ENCODE measurements at places on chromosomes 3 and 15.

DNA sequence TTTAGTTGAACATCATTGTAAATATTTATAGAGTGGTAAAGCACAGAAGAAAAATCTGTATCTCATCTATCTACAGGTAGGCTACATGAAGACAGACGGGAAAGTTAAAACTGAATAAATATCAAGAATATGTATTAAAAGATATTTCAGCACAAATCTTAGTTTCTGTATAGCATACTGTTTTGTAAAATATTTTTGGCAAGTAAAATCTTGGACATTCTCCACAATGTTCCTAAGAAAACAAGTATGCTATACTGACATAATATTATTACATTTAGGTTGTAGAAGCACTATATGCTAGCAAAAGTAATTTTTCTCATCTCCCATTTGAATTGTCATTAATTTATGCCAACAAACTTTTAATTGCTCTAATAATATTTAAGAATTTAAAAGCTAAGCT, 326.4 kb upstream of the ARL6 start:
- no peak for DNase-seq

DNA sequence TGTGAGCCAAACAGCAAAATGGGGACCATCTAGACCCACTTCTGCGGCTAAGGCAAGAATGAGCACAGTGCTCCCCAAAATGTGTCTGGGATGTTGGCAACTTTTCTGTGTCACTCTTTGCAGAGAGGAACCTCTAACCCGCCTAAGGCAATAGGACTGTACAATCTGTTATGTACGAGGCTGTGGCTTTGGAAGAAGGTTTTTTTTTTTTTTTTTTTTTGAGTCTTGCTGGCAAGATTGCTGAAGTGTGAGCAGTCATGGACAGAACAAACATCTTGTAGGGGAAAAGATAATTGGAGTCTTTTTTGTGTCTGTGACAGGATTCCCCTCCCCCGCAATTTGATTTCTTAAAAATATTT, 7.2 kb downstream of the FEZF2 start:
- DNase-seq, result no peak

DNA sequence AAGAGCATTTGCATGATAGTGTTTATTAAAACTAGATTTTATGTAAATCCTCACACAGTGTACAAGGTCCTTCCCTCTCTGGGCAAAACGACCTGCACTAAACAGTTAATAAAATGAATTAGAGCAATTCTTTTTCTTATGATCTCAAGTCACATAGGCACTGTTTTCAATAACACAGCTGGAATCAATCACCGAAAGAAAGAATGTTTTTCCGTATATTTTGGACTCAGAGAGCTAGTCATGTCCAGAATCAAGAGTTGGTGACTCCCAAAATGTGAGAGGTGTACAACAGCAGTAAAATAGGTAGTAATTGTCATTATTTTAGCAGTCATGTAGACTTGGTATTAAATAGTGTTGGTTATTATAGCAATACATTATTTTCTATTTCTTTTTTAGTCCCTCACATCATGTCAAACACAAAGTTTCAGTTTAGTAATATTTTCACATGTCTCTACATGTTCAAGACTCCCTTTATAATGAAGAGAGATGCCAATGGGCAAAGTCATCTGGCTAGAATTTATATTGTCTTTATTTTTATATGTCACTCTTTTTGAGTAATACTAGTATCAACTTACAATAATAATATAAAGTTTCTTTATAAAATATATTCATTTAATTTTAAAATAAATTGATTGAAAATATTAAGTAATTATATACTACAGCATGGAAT, 448.6 kb upstream of the CDIN1 start:
- DNase-seq, result no peak

DNA sequence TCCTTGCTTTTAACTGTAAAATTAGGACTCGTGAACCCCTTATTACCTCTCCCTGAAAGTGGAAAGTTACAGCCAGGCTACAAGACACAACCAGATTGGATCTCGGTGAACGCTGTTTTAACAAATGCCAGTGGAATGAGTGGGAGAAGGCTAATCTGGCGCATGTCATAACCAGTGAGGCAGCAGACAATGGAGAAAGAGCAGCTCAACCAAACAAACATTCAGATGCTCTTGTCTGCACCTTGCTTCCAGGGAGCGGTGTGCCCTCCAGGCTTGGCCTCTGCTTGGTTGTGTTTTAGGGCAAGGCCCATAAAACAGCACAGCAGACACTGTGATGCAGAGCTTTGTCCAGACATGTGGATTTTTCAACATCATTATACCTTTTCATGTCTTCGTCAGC, 45.9 kb upstream of the ATP1B3 start:
- no peak for DNase-seq

GRCh38 chr3:55608301-55608937, 121.3 kb upstream of the WNT5A start:
- no peak for DNase-seq

GRCh38 chr15:73258271-73259108, 110.3 kb downstream of the HCN4 start:
- no peak for DNase-seq

- no peak for DNase-seq
These were observed 501 bp downstream of the NDN start for GRCh38 chr15:23686466-23687142.

GRCh38 chr15:100671858-100672543, 69.6 kb downstream of the ASB7 start:
- DNase-seq, result peak; percentile 16

DNA sequence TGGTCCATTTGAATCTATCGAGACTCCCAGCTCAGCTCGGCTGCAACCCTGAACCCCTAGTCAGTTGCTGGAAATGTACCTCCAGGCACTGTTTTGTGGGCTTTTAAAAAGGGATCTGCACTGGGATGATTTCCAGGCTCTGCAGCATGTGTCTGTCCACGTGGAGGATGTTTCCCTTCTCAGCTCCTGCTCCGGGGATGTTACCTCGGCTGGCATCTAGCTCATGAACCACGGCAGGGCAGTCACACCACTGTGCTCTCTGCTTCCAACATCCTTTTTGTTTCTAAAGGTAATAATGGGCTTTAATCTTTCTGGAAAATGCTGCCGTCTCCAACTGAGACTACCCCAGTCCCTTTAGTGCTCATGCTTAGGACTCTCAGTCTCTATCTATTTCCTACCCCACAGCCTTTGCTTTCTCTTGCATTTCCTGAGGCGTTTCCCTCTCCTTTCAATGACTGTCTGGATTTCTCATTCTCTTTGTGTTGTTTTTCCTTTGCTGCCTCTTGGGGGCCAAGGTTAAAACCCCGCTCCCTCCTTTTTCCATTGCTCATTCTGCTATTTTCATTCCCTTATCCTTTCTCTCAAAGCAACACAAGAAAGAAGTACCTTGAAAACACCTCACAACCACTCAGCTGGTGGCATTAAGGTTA, 42.9 kb upstream of the AKAP13 start:
- DNase-seq, result no peak

DNA sequence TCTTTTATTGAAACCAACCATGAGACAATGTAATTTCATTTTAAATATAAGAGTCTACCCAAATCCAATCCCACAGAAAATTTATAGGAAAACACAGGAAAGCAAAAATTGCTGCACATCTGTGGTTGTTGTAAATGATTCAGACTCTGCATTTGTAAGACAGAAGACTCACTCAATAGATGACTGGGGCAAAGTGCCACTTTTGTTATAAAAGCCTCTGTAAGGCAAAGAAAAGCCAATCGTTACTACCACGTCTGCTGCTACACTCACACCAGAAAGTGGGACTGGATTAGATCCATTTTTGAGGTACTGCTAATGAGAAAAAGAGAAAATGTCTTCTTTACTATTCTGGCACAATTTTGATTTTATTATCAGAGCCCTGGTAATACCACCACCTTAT, 74.9 kb downstream of the SEMA6D start:
- no peak for DNase-seq

DNA sequence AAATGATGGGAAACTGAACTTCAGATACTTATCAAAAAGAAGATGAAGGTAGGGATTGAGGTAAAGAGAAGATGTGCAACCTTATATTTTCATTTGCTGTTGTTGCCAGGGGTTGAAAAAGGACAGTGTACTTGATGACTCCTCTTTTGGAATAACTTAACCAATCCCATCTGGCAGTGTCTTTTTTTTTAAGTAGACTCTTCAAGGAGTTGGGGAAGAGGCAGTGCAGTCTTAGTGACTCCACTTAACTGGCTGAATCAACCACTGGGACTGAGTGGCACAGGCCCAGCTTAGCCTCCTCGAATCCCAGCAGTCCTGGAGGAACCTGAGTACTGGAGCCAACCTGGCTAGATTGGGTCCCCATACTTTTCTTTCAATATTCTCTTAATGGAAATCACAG, 27.3 kb upstream of the FILIP1L start:
- DNase-seq, result no peak

GRCh38 chr15:45378149-45378912, at the start of gene GATM:
TSS of gene GATM (minus strand) at chr15:45378544. CDS start at chr15:45378453, 91 bp downstream.
- peak; percentile 75 for DNase-seq

- no peak for DNase-seq
These were observed 383.2 kb upstream of the ADAMTS9 start for GRCh38 chr3:65070968-65071367.

GRCh38 chr15:26632500-26632899, 140.4 kb downstream of the GABRB3 start:
- no peak for DNase-seq

DNA sequence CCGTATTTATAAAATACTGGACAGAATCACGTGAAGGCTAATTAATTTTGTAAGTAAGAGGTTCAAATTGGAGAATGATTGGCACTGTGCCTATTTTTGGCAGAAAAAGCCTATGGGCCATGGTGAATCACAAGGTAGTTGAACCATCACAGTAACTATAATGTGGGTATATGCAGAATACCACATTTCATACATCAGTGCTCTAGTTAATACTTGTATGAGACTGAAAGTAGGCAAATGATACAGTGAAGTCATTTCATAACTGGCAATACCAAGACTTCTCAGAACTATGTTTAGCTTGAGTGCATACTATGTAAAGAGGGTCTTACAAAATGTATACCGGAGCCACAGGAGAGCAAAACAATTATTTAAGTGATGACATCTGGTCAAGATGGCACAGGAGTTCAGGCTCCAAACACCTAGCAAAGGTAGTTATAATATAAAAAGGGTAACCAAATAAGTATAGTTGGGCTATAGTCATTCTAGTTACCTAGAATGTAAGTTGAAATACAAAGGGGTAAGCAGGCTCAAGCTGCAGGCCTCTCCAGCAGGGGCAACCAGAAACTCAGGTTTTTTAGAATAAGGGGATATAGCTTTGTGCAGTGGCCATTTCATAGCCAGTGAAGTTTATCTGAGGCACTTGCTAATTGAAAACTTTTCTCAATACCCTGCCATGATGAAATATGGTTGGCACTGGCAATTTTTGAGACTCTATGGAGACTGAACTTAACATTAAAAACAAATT, 19.1 kb downstream of the GPR160 start:
- DNase-seq, result no peak

GRCh38 chr3:114848082-114848481, 299.0 kb downstream of the ZBTB20 start:
- DNase-seq, result peak; percentile 97

DNA sequence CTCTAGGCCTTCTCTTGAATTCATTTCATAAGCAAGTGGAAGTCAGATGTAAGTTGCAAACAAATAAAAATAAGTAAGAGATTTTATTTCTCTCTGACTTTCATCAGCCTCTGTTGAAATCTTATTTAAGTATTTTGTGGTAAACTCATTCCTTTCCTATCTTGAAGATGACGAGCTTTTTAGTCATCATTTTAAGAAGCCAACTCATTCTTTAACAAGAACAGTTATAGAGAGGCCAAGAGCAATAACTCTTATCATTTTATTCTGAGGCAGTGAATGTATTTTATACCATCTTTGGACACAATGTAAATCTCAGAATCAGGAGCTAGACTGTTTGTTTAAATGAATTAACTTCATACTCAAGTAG, 147.5 kb upstream of the MBNL1 start:
- no peak for DNase-seq

DNA sequence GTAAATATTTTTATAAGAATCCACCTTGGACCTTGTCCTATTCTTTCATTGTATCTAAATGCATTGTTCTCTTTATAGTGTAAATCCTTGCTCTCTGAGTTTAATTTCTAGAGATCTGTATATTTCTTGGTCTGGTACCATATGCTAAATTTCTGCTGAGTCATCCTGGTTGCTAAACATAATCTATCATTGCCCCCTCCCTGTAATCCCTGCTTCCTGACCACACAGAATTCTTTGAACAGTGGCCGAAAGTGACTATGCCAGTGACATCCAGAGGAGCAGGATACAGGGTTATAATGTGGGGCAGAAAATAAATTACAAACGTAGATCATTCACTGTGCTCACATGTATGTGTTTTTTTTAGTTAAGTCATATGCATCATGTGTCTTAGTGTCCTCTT, 143.1 kb downstream of the DIPK2A start:
- DNase-seq, result no peak

GRCh38 chr3:49279376-49279775, 2.3 kb upstream of the C3orf62 start:
- no peak for DNase-seq

All from cerebellar cortex (tissue), 1 donor.